Activated T-helper 2 cell treated with anti-CD3 and anti-CD28 coated beads, Interferon-gamma antibody, Interleukin-2, Interleukin-4, amounts not matched to agents 10 μg/mL and 5 μg/mL and 100 μg/mL, durations not matched to agents 14 hours and 24 hours and 36 hours (primary cell): ENCODE measurements at places on chromosomes 1 and 21.

DNA sequence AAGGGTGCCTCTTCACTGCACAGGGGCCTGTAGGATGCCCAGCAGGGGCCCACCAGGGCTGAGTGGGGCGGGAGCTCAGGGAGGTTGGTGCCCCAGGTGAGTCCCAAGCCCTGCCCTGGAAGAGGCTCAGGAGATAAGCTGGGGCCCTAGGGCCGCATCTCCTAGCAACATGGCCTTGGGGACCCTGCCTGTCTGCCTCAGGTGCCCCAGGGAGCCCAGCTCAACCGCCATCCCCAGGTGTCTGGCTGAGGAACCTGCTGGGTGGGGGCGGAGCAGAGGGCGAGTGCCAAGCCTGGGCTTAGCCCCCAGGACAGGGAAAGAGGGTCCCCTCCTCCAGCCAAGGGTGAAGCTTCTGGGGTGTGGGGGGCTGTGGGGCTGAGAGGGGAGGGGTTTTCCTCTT is 54.8 kb downstream of the FOXO6 start:
- no peaks in the 10 kb centered on the region for H3K27me3 ChIP-seq
- H3K27ac ChIP-seq = no peak overlapping the region
- no peak for DNase-seq
- no peaks in the 10 kb centered on the region for H3K36me3 ChIP-seq
- H3K4me1 ChIP-seq = no peaks in the 10 kb centered on the region
- no peak overlapping the region for H3K4me3 ChIP-seq

GRCh38 chr1:228846952-228847351 is 111.7 kb downstream of the RHOU start:
- H3K4me3 ChIP-seq = no peak overlapping the region
- H3K27me3 ChIP-seq = peaks cover 11% of the 10 kb centered on the region
- no peak for DNase-seq
- no peak overlapping the region for H3K27ac ChIP-seq
- no peaks in the 10 kb centered on the region for H3K4me1 ChIP-seq

GRCh38 chr1:221016751-221017150 is 137.5 kb downstream of the HLX start:
- H3K4me3 ChIP-seq = no peak overlapping the region
- no peaks in the 10 kb centered on the region for H3K36me3 ChIP-seq
- no peak overlapping the region for H3K27ac ChIP-seq
- DNase-seq = no peak
- no peaks in the 10 kb centered on the region for H3K4me1 ChIP-seq

GRCh38 chr1:156601122-156601830 is at the start of gene GPATCH4:
GPATCH4 (minus strand) TSS chr1:156601479.
- H3K27ac ChIP-seq = peak within 1 kb of the TSS; percentile 99
- peak within 1 kb of the TSS; percentile 100 for H3K4me3 ChIP-seq
- H3K4me1 ChIP-seq = peaks cover 24% of the 10 kb centered on the region
- peaks cover 37% of the 10 kb centered on the region for H3K36me3 ChIP-seq
- DNase-seq = peak; percentile 72
- H3K27me3 ChIP-seq = no peaks in the 10 kb centered on the region
